Stimulated activated CD8-positive, alpha-beta memory T cell treated with anti-CD3 and anti-CD28 coated beads, Interleukin-15, amount 100 ng/mL, for 4 hours (primary cell): ENCODE measurements at places on chromosomes 13 and 19.

DNA sequence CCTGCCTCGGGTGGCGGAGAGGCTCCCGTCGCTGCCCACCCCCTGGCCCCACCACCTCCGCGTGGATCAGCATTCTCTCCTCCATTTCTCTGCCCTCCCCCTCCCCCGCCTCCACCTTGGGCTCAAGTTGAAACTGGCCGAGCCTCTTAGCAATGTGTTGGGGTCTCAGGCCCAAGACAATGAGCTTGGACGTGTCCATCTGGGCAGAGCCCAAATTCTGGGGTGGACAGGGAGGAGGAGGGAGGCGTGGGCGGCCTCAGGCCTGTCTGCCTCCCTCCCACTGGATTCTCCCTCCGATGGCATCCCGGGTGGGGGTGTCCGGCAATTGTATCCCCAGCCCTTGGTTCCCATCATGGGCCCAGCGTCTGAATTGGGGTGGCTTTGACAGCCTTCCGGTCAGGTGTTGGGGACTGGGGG lies 1.2 kb downstream of the CELF5 start:
- DNase-seq = no peak

DNA sequence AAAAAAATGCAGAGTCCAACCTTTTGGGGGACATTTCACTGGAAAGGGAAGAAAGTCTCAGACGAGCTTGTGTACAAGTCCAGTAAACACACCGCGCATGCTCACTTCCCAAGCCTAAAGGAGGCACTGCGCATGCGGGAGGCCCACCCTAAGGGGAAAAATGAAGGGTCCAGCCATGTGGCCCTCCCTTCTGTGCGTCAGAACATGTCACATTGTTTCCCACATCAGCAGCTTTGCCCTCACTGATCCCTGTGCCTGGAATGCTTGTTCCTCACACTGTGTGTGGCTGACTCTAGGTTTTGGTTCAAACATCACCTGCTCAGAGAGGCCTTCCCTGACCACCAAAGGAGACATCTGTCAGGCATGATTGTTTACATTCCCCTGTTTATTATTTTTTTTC lies 4.4 kb downstream of the ELSPBP1 start:
- DNase-seq = no peak

DNA sequence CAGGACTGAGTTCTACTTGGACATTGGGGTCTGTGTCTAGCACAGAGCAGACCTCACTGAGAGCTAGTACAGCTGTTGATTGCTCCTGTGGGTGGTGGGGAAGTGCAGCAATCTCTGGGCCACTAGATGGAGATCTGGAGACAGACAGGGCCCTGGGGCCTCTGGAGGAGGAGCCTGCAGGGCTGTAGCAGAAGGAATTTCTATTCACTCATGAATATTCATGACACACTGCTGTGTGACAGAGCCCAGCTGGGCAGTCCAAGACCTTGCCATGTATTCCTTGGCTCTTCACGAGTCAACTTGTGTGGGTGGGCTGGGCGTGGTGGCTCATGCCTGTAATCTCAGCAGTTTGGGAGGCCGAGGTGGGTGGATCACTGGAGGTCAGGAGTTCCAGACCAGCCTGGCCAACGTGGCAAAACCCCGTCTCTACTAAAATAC lies 37.5 kb downstream of the SUGP2 start:
- no peak for DNase-seq

DNA sequence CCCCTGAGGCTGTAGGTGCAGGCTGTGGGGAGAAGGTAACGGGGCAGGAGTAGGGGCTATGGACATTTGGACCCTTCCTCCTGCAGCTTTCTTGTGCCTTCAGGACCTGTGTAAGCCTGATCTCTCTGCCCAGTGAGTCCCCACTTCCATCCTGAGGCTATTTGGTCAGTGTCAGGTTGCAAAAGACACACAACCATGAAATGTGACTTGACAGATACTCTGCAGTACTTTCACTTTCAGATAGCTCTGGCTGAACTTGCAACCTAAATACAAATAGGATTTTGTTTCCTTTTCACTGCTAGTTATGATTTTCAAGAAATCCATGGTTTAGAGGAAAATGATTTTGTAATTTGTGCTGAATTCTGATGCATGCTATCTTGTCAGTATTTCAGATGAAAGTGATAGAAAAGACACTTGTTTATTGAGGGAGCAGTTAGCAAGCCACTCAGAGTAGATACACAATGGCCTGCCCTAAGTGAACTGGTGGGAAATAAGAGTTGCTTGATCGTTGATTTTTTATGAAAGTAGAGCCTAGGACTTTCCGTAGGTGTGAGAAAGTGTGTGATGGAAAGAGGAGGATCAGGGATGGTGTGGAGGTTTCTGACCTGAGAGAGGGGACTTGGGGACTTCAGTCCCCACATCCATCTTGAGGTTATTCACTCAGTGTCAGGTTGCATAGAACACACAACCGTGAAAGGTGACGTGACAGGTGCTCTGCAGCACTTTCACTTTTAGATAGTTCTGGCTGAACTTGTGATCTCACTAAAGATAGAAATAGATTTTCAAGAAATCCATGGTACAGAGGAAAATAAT lies 18.1 kb upstream of the EID2 start:
- DNase-seq = no peak

GRCh38 chr13:20064128-20064527 lies 96.7 kb downstream of the GJA3 start:
- DNase-seq = no peak

DNA sequence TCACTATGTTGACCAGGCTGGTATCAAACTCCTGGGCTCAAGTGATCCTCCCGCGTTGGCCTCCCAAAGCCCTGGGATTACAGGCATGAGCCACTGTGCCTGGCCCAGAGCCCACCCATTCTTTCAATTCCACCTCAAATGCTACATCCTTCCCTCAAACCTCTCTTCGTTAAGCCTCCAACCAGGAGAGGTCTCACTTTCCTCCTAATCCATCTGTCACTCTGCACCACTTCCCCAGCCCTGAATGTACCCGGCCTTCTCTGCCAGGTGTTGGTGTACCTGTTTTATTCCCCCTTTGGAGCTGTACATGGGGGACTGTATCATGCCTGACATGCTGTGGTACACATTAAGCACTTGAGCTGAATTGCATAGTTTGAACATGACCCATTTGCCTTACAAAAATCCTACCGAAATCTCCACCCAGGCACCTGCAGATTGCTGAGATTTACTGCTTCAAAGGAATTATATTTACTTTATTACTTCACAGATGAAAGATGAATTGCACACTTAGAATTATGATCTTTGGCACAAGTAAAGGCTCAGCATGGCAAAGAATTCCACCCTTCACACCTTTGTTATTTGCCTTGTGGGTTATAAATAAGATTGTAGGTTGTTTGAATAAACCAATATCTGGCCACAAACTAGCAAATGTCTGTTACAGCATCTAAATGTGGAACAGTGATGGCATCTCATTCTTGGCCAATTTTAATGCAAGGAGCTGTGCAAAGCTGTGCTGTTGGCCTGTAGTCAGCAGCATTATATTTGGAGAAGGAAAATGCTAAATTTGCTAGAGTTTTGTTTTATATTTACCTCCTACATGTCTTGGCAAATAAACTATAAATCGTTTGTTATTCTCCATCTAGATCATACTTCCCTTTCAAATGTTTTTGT lies 15.6 kb upstream of the WASF3 start:
- DNase-seq = no peak
